ENCODE measurements at places on chromosomes 5 and 9.
A peak's percentile ranks its signal among the peaks of the same experiment; 100 is the strongest.

DNA sequence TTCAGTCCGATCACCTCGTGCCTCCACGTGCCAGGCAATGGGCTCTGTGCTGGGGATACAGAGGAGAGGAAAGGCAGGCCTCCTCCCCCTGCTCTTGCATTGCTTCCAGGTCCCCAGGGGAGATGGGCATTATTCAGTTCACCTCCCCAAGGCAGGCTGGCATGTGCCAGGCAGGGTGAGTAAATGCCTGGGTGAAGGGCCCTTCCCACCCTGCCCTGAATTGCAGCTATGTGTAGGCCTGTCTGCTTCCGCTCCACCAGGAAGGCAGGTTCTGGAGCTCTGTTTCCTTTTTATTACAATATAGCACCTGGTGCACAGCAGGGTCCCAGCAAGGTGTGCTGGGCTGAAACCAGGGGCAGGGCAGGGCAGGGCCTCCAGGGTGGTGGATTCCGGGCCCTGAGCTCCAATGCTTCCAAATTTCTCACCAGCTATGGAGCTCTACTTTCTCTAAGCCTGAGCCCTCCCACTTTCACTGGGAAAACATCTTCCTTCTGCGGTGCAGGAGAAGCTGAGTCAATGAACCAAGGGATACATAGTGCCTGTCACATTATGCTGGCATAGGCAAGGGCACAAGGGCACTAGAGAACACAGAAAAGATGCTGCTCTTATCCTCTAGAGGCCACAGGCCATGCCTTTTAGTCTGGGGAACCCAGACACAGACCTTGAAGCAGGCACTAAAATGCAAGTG is 42.0 kb downstream of the SHB start:
- H3K4me3 ChIP-seq: peak overlapping the region; percentile 5
- peak overlapping the region; percentile 85 for H3K27ac ChIP-seq
- peaks cover 3% of the 10 kb centered on the region for H3K36me3 ChIP-seq
- no peaks in the 10 kb centered on the region for H3K27me3 ChIP-seq
- H3K4me1 ChIP-seq: peaks cover 68% of the 10 kb centered on the region

DNA sequence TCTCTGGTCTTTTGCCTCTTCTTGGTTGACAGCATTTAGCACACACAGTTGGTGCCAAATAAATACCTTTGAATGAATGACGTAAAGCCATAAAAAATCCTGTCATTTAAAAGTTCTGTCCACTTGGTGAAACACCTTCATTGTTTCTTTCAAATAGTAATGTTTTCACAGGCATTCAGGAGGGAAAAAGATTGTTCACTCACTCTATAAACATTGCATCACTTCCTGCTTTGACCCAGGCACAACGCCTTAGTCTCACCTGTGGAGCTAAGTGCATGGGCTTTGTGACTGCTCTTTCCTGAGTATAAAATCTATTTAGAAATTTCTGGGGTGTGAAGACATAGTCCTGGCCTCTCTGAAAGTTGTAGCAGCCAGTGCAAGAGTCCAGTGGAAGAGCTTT is 88.9 kb upstream of the CXCL14 start:
- H3K4me1 ChIP-seq: no peaks in the 10 kb centered on the region
- no peak for DNase-seq
- no peak overlapping the region for H3K4me3 ChIP-seq
- peaks cover 48% of the 10 kb centered on the region for H3K27me3 ChIP-seq
- no peaks in the 10 kb centered on the region for H3K36me3 ChIP-seq
- H3K27ac ChIP-seq: no peak overlapping the region

- no peaks in the 10 kb centered on the region for H3K27me3 ChIP-seq
- H3K36me3 ChIP-seq: no peaks in the 10 kb centered on the region
- H3K27ac ChIP-seq: no peak overlapping the region
- DNase-seq: no peak
These were observed 114.3 kb downstream of the KCTD16 start for GRCh38 chr5:144284931-144285502.

DNA sequence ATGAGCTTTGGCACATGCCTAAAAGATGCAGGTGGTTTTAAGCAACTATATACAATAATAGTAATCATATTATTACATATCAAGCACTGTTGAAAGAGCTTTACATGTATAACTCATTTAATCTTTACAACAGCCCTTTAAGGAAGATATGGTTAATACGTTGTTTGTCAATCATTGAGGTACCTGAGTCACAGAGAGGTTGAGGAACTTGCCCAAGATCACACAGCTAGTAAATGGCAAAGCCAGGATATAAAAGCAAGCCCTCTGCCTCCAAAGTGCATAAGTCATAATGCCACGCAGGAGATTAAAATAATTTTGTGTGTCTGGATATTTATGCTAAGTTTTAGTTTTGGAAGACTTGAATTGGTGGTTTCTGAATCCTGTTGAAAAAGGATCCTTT is 90.2 kb downstream of the DAPK1 start:
- H3K27ac ChIP-seq: no peak overlapping the region
- no peaks in the 10 kb centered on the region for H3K36me3 ChIP-seq
- H3K27me3 ChIP-seq: no peaks in the 10 kb centered on the region
- no peak overlapping the region for H3K4me3 ChIP-seq
- DNase-seq: no peak

GRCh38 chr5:140040358-140040757 is 2.7 kb downstream of the NRG2 start:
- H3K4me3 ChIP-seq: no peak overlapping the region
- no peak for DNase-seq
- no peaks in the 10 kb centered on the region for H3K36me3 ChIP-seq
- no peak overlapping the region for H3K27ac ChIP-seq

DNA sequence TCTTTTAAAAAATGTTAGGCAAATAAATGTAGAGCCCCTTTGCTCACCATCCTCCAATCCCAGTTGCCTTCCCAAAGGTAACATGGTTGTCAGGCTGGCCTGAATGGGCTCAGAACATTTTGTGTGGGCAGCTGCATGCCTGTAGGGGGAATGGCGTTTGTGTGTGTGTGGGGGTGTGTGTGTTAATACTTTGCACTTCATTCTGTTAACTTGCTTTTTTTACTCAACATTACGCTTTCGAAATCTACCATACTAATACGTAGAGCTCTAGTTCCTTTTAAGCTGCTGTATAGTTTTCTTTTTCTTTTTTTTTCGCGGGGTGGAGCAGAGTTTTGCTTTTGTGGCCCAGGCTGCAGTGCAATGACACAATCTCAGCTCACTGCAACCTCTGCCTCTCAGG is 14.0 kb downstream of the MYOZ3 start:
- H3K27ac ChIP-seq: no peak overlapping the region
- no peak for DNase-seq
- peaks cover 7% of the 10 kb centered on the region for H3K36me3 ChIP-seq
- H3K4me3 ChIP-seq: no peak overlapping the region

DNA sequence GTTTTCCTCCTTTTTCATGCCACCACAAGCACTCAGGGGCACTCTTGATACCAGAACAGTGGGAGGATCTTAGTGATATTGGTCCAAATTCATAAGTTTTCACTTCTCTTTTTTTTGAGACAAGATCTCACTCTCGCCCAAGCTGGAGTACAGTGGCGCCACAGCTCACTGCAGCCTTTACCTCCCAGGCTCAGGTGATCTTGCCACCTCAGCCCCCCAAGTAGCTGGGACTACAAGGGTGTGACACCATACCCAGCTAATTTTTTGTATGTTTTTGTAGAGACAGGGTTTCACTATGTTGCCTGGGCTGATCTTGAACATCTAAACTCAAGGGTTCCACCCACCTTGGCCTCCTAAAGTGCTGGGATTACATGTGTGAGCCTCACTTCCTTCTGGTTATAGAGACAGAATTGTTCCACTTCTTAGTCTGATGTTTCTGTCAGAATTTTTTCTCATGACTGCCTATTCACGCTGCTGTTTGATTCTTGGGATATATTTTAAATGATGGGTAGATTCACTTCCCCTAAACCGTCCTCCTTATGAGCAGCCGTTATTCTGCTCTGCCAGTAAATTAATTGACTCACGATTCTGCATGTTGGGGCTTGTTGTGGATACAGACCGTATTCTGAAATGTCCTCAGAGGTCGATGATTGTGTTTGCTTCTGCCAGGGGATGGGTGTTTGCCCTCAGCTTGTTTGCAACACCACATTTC is 30.8 kb downstream of the MTAP start:
- peaks cover 5% of the 10 kb centered on the region for H3K4me1 ChIP-seq
- no peak overlapping the region for H3K4me3 ChIP-seq
- H3K27ac ChIP-seq: no peak overlapping the region
- no peaks in the 10 kb centered on the region for H3K27me3 ChIP-seq

DNA sequence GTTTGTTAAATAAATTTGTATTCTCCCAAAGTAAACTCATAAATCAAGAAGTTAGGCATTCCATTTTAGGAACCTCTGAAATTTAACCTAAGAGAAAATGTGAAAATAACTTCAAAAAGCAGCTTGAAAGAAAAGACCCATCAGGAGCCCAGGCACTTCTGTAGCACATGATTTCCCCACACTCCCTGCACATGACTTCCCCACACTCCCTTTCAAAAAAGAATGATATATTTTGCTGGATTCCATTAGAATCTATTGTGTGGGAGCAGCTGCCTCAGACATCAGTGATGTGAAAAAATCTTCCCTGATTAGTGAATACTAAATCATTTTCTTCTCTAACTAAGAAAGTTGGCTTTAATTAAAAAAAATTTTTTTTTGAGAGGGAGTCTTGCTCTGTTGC is 83.3 kb downstream of the GLDC start:
- H3K27ac ChIP-seq: no peak overlapping the region
- H3K4me3 ChIP-seq: no peak overlapping the region
- DNase-seq: no peak
- no peaks in the 10 kb centered on the region for H3K36me3 ChIP-seq
- H3K4me1 ChIP-seq: peaks cover 5% of the 10 kb centered on the region

GRCh38 chr9:120336021-120336752 is 243.8 kb downstream of the CDK5RAP2 start:
- no peak overlapping the region for H3K4me3 ChIP-seq
- H3K27me3 ChIP-seq: peaks cover 5% of the 10 kb centered on the region
- no peaks in the 10 kb centered on the region for H3K36me3 ChIP-seq

GRCh38 chr5:32331217-32331934 is 18.6 kb upstream of the MTMR12 start:
- no peaks in the 10 kb centered on the region for H3K27me3 ChIP-seq
- no peaks in the 10 kb centered on the region for H3K36me3 ChIP-seq
- no peak overlapping the region for H3K4me3 ChIP-seq
- DNase-seq: no peak

- no peaks in the 10 kb centered on the region for H3K27me3 ChIP-seq
- H3K4me3 ChIP-seq: no peak overlapping the region
- DNase-seq: peak; percentile 43
- peaks cover 1% of the 10 kb centered on the region for H3K4me1 ChIP-seq
These were observed 12.7 kb downstream of the KCTD16 start for GRCh38 chr5:144183254-144183889.

- peaks cover 88% of the 10 kb centered on the region for H3K27me3 ChIP-seq
- no peak for DNase-seq
- H3K4me3 ChIP-seq: no peak overlapping the region
- no peak overlapping the region for H3K27ac ChIP-seq
These were observed 21.4 kb upstream of the PITX1 start for GRCh38 chr5:135055396-135055795.

DNA sequence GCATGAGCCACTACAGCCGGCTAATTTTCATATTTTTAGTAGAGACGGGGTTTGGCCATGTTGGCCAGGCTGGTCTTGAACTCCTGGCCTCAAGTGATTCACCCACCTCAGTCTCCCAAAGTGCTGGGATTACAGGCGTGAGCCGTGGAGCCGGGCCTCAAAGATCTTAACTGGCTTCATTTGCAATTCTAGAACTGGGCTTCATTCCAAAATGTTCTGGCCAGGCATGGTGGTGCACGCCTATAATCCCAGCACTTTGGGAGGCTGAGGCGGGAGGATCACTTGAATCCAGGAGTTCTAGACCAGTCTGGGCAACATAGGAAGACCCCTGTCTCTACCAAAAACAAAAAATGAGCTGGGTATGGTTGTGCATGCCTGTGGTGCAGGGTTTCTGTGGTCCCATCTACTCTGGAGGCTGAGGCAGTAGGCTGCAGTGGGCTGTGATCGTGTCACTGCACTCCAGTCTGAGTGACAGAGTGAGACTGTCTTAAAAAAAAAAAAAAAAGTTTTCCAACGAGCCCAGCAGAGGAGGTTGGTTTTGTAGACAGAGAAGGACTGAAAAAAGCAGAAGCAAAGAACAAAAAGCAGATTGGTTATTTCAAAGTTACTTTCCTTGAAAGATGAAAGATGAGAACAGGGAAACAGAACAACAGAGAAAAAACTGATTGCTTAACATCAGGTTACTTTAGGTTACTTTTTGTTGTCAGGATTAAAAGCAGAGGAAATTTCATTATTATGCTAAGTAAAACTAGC is 78.2 kb downstream of the ANKRD55 start:
- no peaks in the 10 kb centered on the region for H3K4me1 ChIP-seq
- no peaks in the 10 kb centered on the region for H3K36me3 ChIP-seq
- H3K4me3 ChIP-seq: no peak overlapping the region

DNA sequence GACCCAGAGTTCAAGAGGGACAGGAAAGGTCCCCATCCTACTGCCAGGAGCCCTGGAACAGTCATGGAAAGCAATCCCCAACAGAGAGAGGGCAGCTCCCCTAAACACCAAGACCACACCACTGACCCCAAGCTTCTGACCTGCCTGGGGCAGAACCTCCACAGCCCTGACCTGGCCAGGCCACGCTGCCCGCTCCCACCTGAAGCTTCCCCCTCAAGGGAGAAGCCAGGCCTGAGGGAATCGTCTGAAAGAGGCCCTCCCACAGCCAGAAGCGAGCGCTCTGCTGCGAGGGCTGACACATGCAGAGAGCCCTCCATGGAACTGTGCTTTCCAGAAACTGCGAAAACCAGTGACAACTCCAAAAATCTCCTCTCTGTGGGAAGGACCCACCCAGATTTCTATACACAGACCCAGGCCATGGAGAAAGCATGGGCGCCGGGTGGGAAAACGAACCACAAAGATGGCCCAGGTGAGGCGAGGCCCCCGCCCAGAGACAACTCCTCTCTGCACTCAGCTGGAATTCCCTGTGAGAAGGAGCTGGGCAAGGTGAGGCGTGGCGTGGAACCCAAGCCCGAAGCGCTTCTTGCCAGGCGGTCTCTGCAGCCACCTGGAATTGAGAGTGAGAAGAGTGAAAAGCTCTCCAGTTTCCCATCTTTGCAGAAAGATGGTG is 31.6 kb downstream of the CD180 start:
- no peak for DNase-seq
- no peaks in the 10 kb centered on the region for H3K4me1 ChIP-seq
- no peak overlapping the region for H3K4me3 ChIP-seq
- H3K27me3 ChIP-seq: no peaks in the 10 kb centered on the region
- H3K27ac ChIP-seq: no peak overlapping the region

- H3K27ac ChIP-seq: no peak overlapping the region
- DNase-seq: no peak
- H3K4me3 ChIP-seq: no peak overlapping the region
- H3K36me3 ChIP-seq: no peaks in the 10 kb centered on the region
- peaks cover 12% of the 10 kb centered on the region for H3K4me1 ChIP-seq
- H3K27me3 ChIP-seq: no peaks in the 10 kb centered on the region
These were observed 197.7 kb downstream of the C9orf50 start for GRCh38 chr9:129423216-129423615.

- H3K27me3 ChIP-seq: no peaks in the 10 kb centered on the region
- peaks cover 23% of the 10 kb centered on the region for H3K4me1 ChIP-seq
- peak; percentile 83 for DNase-seq
- H3K4me3 ChIP-seq: no peak overlapping the region
These were observed 7.9 kb downstream of the AK1 start for GRCh38 chr9:127869310-127870152.

GRCh38 chr9:111250875-111251842 is 78.9 kb downstream of the OR2K2 start:
- no peaks in the 10 kb centered on the region for H3K36me3 ChIP-seq
- DNase-seq: no peak
- H3K4me3 ChIP-seq: no peak overlapping the region
- H3K27me3 ChIP-seq: no peaks in the 10 kb centered on the region
- no peak overlapping the region for H3K27ac ChIP-seq
- H3K4me1 ChIP-seq: no peaks in the 10 kb centered on the region
